Renal cortex interstitium (tissue), 15 donors: ENCODE measurements at places on chromosomes 1 and 21. TPM values are rescaled to one million over a fixed set of nuclear protein-coding genes. Genes with fewer than 3 reads are reported as not detected.
A peak's percentile ranks its signal among the peaks of the same experiment; 100 is the strongest.

GRCh38 chr1:17329610-17330009, 21.6 kb downstream of the PADI4 start:
- DNase-seq = no peak

Gene ENAH
- 114 TPM for polyA plus RNA-seq

GRCh38 chr1:224564454-224565084, 51.5 kb upstream of the CNIH3 start:
- DNase-seq = no peak

- no peak for DNase-seq
Measured at GRCh38 chr1:17060306-17060749, 6.5 kb upstream of the SDHB start.

Gene CFHR5
- not detected for polyA plus RNA-seq

Gene NES
- polyA plus RNA-seq = 175 TPM

DNA sequence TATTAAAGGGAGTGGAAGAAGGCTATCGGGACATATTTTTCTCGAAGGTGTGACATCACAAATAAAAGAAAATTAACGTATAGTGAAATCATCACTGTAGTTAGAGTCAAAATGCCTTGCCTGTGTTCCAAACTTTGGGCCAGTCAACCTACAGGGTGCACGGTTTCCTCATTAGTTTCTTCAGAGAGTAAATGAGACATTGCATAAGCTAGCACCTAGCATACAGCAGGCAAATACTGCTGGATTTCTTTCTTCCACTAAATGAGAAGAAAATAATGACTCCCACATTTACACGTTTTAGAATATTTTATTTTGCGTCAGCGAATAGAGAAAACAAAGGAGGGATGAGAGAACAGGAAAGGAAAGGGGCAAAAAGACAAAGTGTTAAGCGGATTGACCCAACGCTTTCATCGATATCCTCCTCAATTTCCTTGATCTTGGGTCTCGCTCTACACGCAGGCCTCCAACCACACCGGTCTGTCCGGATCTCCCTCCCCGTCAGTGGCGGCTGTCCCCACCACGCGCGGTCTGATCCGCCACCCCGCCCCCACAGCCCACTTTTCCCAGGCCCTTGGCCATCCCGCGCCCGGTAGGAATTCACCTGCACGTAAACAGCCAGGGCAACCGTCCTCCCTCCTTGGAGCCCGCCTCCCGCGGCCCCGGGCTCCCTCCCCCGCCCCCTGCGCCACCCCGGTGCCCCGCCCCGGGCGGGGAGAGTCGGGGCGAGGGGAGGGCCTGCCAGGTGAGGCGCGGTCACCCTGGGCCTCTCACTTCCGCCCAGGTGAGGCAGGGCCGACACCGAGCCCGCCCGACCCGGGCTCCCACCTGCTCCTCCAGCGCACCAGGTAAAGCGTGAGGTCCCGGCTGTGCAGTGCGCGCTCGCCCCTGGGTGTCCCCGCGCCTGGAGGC, at the start of gene PATJ:
Gene PATJ (plus strand): TSS at position 770 of the 909 bp plus-strand sequence. CDS start 20,413 bp downstream, outside the sequence.
- peak; percentile 63 for DNase-seq

Gene THRAP3
- 151 TPM for polyA plus RNA-seq

DNA sequence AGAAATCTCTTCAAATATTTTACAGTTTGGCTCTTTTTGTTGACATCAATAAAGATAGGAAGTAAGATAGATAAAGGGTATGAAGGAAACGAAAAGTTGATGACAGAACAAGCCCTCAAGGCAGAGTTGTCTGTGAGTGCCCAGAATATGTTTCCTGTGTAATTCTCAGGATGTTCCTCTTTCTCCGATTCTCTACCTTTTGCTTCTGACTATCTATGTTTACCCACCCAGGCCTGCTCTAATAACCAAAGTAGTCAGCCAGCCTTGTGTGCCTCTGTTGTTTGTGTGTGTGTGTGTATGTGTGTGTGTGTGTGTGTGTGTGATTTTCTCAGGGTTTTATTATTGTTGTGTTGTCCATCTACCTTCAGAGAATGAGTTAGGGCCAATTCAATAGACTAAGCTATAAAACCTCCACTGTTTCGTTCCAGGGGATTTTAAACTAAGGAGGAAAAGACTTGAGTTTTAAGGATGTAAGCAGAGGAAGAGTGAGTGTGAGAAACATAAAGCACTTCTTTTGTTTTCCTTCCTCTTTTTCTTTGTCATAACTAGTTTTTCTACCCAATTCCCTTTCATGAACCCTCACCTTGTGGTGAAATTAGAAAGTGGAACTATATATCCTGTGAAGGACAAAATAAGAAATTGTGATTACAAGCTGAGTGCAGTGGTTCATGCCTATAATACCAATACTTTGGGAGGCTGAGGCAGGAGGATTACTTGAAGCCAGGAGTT, 627.4 kb upstream of the NR5A2 start:
- DNase-seq = no peak

DNA sequence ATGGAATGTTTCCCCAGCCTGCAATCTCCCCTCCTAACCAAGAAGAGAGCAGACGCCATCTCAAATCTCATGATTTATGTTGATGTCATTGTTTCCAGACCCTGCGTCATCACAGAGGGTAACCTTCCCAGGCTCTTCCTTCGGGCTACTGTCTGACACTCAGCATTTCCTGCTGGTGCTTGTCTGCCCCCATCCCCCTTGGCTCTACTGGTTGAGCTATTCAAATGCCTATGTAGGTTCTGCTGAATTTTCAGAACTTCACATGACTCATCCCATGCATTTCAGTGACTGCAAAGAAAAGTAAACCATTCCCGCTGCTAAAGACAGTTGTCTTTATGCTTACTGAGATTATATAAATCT, 24.8 kb upstream of the ITPKB start:
- DNase-seq = no peak

Gene IGSF5
- 0.82 TPM for polyA plus RNA-seq

- no peak for DNase-seq
Measured at GRCh38 chr1:23651069-23651808, 40.4 kb upstream of the RPL11 start.

Gene LCK
- 3.4 TPM for polyA plus RNA-seq

- no peak for DNase-seq
Measured at GRCh38 chr1:179353546-179353945, 12.2 kb upstream of the AXDND1 start.

GRCh38 chr1:107963008-107963407, 2.0 kb downstream of the VAV3 start:
- DNase-seq = no peak

GRCh38 chr1:40435471-40435870, 14.8 kb upstream of the ZFP69B start:
- DNase-seq = no peak

DNA sequence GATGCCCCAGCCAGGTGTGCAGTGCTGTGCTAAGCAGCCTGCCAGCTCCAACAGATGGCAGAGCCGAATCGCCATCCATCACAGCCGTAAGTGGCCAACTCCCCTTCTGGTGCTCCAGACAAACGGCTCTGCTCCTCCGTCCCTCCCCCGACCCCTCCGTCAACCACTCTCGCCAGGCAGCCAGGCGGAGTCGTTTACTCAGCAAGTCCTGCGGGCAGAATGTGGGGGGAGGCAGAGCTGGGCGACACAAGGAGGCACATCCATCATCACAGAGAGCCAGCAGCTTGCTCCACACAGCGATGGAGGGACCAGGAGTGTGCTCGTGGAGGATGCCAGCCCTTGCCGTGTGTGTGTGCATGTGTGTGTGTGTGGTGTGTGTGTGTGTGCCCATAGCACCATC, 206.6 kb upstream of the GRIK3 start:
- no peak for DNase-seq

Gene KDM5B
- 104 TPM for polyA plus RNA-seq

- no peak for DNase-seq
Measured at GRCh38 chr1:211667065-211667617, 8.3 kb downstream of the NEK2 start.

Gene SPRR1A
- not detected for polyA plus RNA-seq

DNA sequence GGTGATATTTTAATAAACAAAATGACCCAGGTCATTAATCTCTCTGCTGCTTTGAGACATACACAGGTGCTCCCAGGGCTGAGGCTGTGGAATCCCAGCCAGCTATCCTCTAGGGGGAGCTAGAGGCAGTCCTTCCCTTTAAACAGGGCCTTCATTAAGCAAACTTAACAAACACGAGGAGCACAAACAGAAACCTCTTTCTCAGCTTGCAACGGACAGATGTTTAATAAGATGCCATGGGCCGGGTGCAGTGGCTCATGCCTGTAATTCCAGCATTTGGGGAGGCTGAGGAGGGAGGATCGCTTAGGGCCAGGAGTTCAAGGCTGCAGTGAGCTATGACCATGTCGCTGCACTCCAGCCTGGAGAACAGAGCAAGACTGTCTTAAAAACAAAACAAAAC, 106.7 kb downstream of the HIVEP3 start:
- peak; percentile 13 for DNase-seq

DNA sequence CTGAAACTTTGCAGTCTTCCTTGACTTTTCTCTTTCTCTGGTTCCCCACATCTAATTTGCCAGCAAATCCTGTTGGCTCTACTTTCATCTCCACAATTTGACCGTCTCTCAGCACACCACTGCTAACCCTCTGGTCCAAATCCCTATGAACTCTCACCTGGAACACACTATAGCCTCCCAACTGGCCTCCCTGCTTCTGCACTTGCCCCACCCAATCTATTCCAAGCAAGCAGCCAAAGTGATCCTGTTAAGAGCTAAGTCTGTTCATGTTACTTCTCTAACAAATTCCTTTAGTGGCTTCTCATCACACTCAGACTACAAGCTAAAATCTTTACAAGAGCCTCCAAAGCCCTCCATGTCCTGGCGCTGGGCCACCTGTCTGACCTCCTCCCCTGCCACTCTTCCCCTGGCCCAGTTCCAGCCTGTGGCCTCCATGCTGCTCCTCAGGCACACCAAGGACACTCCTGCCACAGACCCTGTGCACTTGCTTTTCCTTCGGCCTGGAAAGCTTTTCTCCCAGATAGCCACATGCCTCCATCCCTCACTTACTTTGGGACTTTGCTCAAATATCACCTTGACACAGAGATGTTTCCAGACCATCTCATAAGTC, 104.1 kb downstream of the DTL start:
- no peak for DNase-seq

DNA sequence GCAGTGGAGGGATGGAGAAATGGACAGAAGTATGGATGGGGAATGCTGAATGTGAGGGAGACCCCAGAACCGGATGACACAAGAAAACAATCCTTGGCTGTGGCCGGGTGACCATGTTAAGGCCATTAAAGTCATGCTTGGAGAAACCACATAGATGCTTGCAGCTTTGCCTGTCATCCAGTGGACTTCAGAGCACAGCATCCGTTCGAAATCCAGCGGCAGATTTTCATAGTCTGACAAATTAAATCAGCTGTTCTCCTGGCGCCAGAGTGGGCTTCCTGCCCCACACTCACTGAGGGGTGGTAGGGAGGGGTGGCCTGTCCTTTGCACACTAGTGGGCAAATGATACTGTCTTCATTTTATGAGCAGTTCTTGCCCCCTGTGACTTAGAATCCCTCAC, 35.1 kb downstream of the ABCG1 start:
- DNase-seq = no peak

GRCh38 chr1:203039609-203040512, 13.6 kb downstream of the PPFIA4 start:
- DNase-seq = no peak

Gene ESRRG
- polyA plus RNA-seq = 32.5 TPM

DNA sequence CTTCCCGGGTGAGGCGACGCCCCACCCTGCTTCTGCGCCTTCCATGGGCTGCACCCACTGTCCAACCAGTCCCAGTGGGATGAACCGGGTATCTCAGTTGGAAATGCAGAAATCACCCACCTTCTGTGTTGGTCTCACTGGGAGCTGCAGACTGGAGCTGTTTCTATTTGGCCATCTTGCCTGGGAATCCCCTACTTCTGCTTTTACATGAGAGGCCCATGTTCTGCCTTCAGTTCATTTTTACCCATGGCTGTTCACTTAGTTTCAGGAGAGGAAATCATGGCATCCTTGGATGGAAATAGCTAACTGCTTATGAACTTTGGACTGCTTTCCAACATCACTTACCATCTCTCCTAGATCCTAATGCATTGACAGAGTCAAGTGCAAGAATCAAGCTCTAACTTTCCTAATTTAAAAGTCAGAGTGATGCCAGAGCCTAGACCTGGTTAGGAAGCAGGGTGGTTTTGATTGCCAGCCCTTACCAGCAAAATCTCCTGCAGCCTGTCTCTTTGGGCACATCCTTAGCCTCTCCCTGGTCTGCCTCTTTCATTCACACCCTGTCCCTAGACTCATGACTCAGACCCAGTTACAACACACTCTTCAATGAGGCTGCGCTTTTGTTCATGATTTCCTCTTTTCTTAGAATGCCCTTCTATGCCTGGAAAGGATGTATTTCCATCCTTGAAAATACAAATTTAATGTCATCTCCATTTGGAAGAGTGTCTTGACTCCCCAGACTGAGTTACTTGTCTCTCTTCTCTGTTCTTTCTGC, 137.2 kb downstream of the KCTD3 start:
- no peak for DNase-seq

Gene UBL4B
- not detected for polyA plus RNA-seq

Gene SLAMF6
- polyA plus RNA-seq = 0.11 TPM

GRCh38 chr21:37606549-37606948, 240.0 kb downstream of the DYRK1A start:
- no peak for DNase-seq

Gene PDPN
- polyA plus RNA-seq = 18.6 TPM

DNA sequence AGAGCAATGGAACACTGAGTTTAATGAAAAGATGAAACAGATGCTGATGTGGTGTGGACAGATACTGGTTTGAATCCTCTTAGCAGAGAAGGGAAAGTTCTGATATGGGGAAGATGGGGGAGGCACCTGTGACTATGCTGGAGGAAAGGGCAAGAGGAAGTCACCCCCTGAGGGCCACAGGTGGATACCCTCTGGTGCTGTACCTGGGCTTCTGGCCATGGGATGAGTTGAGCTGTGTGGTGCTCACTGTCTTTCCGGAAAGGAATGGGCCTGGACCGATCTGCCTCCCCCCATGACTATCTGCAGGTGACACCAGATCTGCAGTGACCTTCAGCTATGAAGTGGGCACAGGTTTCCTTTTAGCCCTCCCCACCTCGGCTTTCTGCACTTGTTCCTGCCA, 52.4 kb downstream of the IER5 start:
- no peak for DNase-seq

- no peak for DNase-seq
Measured at GRCh38 chr1:86419277-86419903, 4.6 kb upstream of the CLCA2 start.

Gene ETV3L
- polyA plus RNA-seq = not detected

- no peak for DNase-seq
Measured at GRCh38 chr1:85621430-85621829, 40.9 kb downstream of the CCN1 start.

DNA sequence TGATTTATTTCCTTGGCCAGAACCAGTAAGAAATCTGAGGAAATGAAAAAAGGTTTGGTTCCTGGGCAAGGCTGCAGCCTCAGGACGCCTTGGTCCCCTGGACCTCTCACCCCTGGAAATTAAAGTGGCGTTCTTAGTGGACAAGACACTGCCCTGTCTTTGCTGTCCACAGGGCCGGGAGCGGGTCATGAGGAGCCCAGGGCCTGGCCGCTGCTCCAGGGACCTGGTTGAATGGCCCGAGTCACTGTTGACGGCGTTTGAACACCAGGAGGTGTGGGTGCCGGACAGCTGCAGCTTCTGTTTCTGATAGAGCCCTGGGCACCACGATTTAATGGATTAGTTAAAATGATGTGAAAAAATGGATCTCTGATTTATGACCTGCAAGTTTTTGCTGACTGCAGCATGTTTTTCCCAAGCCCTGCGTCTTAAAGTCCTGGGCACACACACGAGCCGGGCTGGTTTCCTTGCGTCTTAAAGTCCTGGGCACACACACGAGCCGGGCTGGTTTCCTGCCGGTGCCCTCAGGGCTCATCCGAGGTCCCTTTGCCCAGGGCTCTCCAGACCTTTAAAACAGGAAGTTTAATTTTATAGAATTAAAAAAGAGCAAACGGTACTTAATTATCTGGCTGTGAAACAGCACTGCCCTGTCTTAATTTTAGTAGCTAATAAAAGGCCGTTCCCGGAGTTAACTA, 74.1 kb upstream of the ACTRT2 start:
- DNase-seq = no peak

GRCh38 chr1:208737922-208738321, 493.7 kb upstream of the PLXNA2 start:
- DNase-seq = no peak
